ENCODE measurements at places on chromosomes 16 and 17.

DNA sequence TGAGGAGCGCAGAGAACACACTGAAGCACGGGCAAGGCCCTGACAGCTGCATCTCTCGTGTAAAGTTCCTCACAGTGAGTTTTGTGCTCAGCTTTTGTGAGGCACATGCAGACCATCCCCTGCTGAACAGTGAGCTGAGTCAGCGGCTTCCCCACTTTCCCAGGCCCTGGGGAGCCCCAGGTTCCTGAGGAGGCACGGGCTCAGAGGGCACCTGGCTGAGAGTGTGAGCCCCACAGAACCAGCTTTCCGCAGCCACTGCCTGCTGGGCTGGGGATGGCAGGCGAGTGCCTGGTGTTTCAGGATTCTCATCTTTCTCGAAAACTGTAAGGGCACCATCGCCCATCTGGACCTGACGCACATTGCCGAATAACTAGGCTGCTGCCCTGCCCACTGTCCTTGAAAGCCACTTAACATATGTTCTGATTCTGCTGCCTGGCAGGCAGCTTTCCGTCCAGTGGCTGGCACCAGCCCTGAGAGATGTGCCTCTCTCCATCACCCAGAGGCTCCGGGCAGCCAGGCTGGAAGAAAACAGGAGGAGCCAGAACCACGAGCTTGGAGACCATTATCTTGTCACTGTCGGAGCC, 266.7 kb upstream of the FOXF1 start:
- DNase-seq: no peak

- DNase-seq: peak; percentile 65
Measured at GRCh38 chr16:85151603-85152413, 39.5 kb upstream of the CIBAR2 start.

DNA sequence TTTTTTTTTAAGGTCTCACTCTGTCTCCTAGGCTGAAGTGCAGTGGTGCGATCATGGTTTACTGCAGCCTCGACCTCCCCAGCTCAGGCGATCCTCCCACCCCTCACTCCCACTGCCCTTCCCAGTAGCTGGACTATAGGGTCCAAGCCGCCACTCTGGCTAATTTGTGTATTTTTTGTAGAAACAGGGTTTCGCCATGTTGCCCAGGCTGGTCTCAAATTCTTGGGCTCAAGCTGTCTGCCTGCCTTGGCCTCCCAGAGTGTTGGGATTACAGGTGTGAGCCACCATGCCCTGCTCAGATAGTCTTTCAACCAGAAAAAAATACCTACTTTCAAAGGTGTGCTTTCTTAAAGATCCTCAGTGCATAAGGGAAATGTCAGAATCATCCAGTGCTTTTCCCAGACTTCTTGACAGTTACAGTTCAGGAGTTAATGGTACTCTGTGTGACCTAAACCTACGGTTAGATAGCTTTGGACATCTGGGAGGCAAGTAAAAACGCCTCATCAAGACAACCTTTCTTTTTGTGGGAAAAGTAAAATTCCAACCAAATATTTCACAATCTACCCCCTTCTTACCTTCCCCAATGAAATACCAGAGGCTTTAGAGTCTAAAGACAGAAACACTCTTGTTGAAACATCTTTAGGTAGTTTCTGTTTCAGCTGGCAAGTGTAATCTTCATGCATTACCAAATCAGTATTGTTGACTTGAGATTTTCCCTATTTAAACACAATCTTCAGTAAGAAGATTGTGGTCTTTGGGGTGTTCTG, 6.8 kb downstream of the RSPRY1 start:
- DNase-seq: no peak

GRCh38 chr17:46831573-46832330, 13.3 kb upstream of the WNT3 start:
- no peak for DNase-seq

GRCh38 chr17:38943607-38944006, 18.2 kb downstream of the LASP1NB start:
- DNase-seq: no peak

- no peak for DNase-seq
Measured at GRCh38 chr17:46948544-46948943, 25.6 kb downstream of the GOSR2 start.

- DNase-seq: no peak
Measured at GRCh38 chr17:78313735-78314648, 45.9 kb downstream of the SOCS3 start.

GRCh38 chr16:919658-920050, 51.1 kb downstream of the LMF1 start:
- DNase-seq: no peak

DNA sequence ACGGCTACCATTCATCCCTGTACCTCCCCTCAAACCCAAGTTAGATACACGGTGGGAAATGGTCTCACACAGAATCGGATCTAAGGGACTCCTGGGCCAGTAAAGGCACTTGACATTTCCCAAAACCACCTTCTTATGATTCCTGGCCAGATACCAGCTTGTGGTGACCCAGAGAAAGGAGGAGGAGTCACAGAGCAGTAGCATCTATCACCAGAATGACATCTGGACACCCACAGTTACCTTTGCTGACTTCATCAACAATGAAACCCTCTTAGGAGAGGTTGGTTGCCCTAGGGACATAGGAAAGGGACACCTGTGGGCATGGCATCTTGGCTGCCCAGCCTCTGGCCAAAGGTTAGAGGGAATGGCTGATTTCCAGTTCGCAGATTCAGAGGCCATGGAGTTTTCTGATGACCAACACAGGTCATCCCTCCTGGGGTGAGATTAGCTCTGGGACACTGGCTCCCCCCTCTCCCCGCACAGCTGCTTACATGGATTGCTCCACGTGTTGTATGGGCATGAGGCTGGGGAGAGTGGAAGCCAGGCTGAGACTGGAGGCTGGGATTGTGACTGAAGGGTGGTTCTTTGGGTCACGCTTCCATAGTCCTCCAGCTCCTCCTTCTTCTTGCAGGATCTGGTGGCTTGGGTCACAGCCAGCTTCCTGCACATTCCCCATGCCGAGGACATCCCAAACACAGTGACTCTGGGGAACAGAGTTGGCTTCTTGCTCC, 1.4 kb upstream of the AOC3 start:
- no peak for DNase-seq

- DNase-seq: no peak
Measured at GRCh38 chr17:55290492-55291113, 25.8 kb downstream of the HLF start.

Data from GM04503 (cell line).